ENCODE measurements at places on chromosomes 5 and 9.

DNA sequence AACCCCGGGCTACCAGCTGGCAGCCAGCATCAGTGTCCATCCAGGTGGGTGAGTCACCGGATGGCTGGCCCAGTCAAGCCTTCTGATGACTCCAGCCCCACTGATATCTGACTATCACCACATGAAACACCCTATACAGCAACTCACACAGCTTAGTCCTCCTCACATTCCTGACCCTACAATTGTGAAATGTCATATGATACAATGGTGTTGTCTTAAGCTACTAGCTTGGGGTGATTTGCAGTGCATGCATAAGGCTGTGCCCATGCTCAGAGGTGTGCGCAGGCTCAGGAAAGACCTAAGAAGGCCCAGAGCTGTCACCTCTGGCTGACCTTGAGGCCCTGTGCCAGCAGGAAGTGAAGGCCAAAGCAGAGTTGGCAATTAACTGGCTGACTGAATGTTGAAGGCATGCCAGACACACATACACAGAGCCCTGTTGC lies 21.5 kb upstream of the SEMA4D start:
- DNase-seq = no peak

- DNase-seq = no peak
These were observed 52.6 kb upstream of the SUSD3 start for GRCh38 chr9:93005876-93006275.

- DNase-seq = no peak
These were observed 30.6 kb downstream of the HTR4 start for GRCh38 chr5:148623741-148624140.

DNA sequence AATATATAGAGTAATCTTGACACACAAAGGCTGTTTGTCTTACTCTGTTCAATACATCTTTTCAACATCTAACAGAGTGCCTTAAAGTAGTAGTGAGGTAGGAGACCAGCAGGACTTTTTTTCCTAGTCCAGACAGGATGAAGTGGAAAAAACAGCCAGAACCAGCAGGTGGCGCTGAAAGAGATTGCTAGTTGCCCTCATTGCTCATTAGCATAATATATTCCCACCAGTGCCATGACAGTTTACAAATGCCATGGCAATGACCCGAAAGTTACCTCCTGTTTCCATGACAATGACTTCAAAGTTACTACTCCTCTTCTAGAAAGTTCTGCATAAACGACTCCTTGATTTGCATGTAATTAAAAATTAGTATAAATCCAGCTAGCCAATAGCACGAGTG lies 387.4 kb downstream of the ACTL7B start:
- DNase-seq = peak; percentile 11

DNA sequence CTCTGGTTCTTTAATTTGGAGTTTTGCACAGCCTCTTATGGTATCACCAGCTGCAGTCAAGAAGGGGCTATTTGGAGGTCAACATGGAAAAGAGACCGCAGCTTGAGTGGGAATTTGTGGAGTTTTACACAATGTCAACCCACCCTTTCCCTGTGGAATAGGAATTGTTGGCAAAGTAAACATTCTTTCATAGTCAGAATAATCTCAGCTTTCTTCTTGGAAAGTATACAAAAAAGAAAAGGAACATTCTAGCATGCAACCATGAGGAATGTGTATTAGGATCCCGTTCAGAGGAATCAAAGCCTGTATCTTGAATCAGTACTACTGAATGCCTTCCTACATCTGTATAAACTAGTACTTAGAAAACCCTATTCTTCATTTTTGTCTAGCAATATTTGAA lies 107.6 kb downstream of the LURAP1L start:
- DNase-seq = no peak

Measured in activated T-cell treated with anti-CD3 and anti-CD28 coated beads, Interleukin-2, amount 50 U/mL, for 72 hours (primary cell).